ENCODE measurements at places on chromosomes 4 and X. TPM values are rescaled to one million over a fixed set of nuclear protein-coding genes. Genes with fewer than 3 reads are reported as not detected.

PGK1 gene
- polyA plus RNA-seq, result 46.6 TPM

- DNase-seq, result peak; percentile 12
Measured at GRCh38 chrX:15515931-15516330, 15.3 kb downstream of the BMX start.

- DNase-seq, result peak; percentile 28
Measured at GRCh38 chrX:119685225-119686066, 7.5 kb downstream of the SEPTIN6 start.

DNA sequence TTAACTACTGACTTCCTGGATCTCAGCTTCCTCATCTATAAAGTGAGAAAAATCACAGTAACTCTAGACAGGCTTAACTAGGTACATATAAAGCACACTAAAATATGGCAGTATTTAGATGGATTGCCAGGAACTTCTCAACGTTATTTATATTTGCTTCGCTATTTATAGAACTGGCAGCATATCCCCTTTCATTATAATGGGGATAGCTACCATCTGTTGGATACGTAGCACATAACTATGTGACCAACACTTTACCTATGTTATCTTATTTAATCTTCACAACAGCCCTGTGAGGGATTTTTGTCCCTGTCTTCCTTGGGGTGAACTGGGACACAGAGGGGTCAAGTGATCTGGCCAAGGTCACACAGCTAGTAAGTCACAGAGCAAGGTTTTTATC is 64.6 kb downstream of the ENPEP start:
- no peak for DNase-seq

DNA sequence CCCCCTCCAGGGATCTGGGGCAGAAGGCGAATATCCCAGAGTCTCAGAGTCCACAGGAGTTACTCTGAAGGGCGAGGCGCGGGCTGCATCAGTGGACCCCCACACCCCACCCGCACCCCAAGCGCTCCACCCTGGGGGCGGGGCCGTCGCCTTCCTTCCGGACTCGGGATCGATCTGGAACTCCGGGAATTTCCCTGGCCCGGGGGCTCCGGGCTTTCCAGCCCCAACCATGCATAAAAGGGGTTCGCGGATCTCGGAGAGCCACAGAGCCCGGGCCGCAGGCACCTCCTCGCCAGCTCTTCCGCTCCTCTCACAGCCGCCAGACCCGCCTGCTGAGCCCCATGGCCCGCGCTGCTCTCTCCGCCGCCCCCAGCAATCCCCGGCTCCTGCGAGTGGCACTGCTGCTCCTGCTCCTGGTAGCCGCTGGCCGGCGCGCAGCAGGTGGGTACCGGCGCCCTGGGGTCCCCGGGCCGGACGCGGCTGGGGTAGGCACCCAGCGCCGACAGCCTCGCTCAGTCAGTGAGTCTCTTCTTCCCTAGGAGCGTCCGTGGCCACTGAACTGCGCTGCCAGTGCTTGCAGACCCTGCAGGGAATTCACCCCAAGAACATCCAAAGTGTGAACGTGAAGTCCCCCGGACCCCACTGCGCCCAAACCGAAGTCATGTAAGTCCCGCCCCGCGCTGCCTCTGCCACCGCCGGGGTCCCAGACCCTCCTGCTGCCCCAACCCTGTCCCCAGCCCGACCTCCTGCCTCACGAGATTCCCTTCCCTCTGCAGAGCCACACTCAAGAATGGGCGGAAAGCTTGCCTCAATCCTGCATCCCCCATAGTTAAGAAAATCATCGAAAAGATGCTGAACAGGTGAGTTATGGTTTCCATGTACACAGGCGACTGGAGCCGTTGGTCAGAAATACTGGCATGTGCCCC is at the start of gene CXCL1:
Gene CXCL1 (plus strand): TSS at position 264 of the 926 bp plus-strand sequence. CDS start 78 bp downstream, at position 342.
- peak; percentile 56 for DNase-seq

- peak; percentile 12 for DNase-seq
Measured at GRCh38 chr4:89939994-89940393, 45.3 kb downstream of the MMRN1 start.

- no peak for DNase-seq
Measured at GRCh38 chr4:25703731-25704388, 48.2 kb downstream of the SLC34A2 start.

DNA sequence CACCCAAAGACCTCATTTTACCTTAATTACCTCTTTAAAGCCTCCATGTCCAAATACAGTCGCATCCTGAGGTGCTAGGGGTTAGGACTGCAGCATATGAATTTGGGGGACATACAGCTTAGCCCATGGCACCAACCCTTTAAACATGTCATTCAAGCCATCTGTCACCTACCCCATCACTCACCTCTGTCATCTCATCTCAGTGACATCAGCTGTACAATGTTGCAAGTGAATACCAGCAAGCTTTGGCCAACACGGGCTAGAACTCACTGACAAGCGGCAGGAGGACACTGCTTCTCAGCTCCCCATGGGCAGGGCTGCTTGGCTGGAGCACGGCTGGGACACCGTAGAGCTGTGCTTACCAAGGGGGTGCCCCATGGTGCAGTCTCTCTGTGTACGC is 107.5 kb downstream of the STK32B start:
- DNase-seq, result no peak

DNA sequence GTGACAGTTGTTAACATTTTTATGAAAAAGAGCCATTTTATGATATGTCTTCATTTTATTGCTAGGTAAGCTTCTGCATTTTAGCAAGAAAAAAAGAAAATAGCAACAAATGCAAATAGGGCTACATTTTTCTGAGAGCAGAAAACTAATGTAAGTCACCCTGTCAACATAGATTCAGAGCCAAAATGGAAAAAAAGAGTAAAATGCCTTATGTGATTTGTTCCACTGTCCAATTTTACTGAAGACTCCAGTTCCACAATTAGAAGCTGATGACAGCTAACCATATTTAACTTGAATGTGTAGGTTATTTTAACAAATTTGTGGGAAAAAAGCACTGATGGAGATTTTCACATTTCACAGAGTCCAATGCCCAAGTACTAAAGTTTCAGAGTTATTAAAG is 772.3 kb downstream of the FAT4 start:
- no peak for DNase-seq

GRCh38 chrX:9611436-9612145 is 146.7 kb downstream of the TBL1X start:
- DNase-seq, result no peak

DNA sequence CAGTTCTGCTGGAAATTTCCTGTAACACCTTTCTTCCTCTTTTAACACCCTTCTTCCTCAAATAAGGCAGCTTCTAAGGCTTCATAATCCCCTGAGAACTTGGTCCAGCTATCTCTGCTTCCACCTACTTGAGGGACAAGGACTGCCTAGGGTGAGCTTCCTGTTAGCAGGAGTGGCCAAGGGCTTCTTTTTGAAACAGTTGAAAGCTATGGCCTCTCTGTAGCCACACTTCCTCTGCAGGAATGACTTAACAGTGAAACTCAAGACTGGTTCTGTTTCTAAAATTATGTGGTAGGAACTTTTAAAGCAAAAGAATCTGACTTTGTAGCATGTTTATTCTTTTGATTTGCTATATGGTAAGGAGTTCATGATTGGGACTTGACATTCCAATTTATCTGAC is 108.5 kb upstream of the WDR1 start:
- no peak for DNase-seq

DNA sequence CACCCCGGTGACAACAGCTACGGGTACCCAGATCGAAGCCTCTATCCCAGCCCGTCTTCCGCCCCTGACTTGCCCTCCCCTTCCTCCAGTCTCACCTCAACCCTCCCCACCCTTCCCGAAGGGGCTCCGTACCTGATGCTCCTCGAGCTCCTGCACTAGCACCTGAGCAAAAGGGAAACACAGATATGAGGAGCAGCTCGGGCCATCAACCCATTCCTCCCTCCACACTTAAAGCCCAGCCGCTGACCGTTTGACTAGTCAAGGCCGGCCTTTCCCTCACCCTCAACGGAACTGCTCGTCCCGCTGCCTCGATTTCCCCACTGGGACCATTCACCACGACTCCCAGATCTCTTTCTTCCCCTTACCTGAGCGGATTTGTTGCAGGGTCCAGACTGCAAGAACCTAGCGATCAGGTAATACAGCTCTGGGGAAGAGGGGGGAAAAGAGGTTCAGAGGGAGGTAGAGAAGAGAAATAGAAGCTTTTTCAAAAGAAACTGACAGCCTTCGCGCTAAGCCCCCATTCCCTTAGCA is 731 bp downstream of the BRWD3 start:
- peak; percentile 6 for DNase-seq

GRCh38 chr4:43394976-43395375 is 502.5 kb downstream of the GRXCR1 start:
- DNase-seq, result no peak

- no peak for DNase-seq
Measured at GRCh38 chrX:149371986-149372385, 133.1 kb downstream of the IDS start.

MAGEB10 gene
- not detected for polyA plus RNA-seq

TCEAL6 gene
- not detected for polyA plus RNA-seq

DNA sequence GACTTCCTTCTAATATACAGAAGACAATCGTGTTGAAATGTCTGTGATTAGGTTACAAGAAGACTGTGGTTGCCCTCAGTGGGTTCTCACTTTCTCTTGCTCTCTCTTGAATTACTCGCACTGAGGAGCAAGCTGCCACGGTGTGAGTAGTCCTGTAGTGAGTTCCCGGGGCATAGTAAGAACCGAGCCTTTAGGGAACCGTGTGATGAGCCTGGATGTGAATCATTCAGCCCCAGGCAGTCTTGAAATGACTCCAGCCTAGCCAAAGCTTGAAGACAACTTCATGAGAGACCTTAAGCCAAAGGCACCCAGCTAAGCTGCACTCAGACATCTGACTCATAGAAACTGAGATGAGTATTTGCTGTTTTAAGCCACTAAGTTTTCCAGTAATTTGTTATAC is 292.7 kb downstream of the SPOCK3 start:
- no peak for DNase-seq

GRCh38 chr4:171981185-171981584 is 168.0 kb downstream of the GALNTL6 start:
- no peak for DNase-seq

PRIMPOL gene
- polyA plus RNA-seq, result 85.2 TPM

CNKSR2 gene
- polyA plus RNA-seq, result 0.03 TPM

ATOH1 gene
- polyA plus RNA-seq, result not detected

GRCh38 chr4:3762753-3763549 is 3.2 kb upstream of the ADRA2C start:
- DNase-seq, result no peak

DNA sequence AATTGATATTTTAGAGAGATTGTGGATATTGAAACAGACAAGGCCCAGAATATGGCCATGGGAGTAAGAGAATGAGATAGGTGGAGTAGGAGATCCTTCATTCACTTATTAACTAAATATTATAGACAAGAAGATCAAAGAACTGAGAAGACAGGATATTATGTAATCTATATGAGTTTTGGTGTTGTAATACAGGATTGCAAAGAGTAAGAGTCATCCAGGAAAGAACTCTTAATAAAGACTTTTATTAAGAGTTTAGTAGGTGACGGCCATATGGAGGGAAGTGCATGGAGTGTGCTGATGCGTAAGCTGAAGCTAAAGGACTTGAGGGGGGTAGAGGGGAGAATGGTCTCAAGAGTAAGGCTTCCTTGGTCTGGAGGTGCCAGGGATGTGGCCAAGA is 153.7 kb downstream of the VEGFC start:
- no peak for DNase-seq

COMMD8 gene
- polyA plus RNA-seq, result 9.2 TPM

DNA sequence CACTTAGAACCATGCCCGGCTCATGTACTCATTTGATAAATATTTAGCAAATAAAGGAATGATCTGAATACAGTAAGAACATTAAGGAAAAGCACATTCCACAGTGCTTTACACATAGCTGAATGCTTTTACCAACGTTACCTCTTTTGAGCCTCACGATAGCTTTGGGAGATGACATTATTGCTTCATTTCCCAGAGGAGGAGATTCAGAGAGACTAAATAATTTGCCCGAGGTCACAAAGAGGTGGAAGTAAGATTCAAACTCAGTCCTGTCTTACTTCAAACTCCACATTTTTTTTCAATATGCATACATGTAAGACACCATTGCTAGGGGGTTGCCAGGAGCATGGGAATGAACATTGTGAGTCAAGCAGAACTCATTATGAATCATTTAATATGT is 538.5 kb downstream of the BCOR start:
- no peak for DNase-seq

GRCh38 chr4:84498935-84499623 is at the start of gene NKX6-1:
Gene NKX6-1, minus strand, starts transcription at chr4:84499292. Its CDS starts 1,064 bp downstream, at chr4:84498228.
- DNase-seq, result no peak

RXFP1 gene
- polyA plus RNA-seq, result 0.07 TPM

TBX22 gene
- polyA plus RNA-seq, result not detected

- DNase-seq, result no peak
Measured at GRCh38 chrX:114152130-114152529, 431.8 kb upstream of the HTR2C start.

Measured in heart right ventricle (tissue), 16 donors.